ENCODE measurements at places on chromosomes 11 and 22.

- DNase-seq, result no peak
Observed at GRCh38 chr22:48825802-48826520, 1001.7 kb downstream of the BRD1 start.

GRCh38 chr11:113189909-113190667 is 124.3 kb upstream of the TTC12 start:
- no peak for DNase-seq

DNA sequence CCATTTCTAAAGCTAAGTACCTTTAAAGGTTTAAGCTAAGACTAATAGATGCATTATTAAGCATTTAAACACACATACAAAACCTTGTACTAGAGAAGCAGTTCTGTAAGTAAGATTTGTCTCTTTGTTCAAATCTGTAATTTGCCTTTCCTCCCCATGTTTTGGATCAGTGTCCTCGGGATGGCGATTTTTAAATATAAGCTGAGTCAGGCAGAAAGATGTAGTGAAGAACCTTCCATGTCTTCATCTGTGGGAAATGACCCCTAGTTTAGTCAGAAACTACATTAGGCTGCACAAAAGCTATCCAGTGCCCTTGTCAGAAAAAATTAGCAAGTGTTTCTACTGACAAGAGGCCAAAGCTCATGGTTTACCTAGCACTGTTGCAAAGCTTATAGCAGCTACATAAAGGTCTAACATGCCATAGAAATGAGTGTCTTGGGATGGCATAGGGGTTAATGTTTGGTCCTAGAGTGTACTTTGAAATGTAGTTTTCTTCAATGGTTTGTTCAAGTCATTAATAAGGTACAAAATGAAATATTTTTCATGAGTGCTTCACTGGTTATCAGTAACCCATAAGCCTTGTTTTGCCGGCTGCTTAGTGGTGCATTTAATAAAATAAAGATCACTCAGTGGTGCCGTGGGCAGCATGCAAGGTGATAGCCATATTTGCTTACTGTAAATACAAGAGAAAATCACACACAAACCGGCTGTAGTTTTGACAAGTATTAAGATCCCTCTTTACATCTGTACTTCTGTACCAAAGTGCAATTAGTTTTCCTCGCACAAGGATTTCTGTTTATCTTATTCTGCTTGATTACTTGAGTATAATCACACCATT is 139.8 kb downstream of the ELP4 start:
- DNase-seq, result no peak

- DNase-seq, result no peak
Observed at GRCh38 chr11:106242718-106243415, 165.4 kb downstream of the AASDHPPT start.

GRCh38 chr11:20536784-20537183 is 62.6 kb upstream of the SLC6A5 start:
- DNase-seq, result no peak

GRCh38 chr11:132802947-132803346 is 729.4 kb downstream of the OPCML start:
- DNase-seq, result no peak

GRCh38 chr22:33163815-33164214 is 105.6 kb upstream of the SYN3 start:
- no peak for DNase-seq

DNA sequence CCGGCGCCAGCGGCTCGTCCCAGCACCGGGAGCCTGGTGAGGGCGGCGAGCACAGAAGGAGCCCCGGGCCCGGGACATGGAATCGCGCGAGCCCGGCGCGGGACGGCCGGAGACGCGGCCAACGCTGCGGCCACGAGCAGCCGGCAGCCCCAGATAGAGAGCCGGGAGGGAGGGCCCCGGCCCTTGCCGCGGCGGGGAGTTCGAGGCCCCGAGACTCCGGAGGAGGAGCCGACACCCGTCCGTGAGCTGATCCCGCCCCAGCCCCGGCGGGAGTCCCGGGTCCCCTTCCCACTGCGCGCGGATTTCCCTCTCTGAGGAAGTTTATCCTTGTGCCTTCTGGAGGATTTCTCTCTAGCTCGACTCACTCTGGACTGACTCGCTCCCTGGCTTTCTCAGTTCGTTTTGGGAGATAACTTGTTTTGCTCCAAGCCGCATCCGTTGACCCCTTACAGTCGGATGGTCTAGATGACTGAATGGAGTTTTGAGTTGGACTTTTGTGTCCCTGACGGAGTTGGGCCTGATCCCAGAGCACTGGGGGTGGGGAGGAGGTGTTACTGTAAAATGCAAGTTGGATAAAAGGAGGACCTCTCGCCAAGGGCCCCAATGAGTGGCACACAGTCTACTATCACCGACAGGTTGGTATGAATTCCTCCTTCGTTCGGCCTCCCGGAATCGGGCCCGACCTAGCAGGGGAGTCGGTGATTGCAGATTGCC is 585 bp downstream of the ARHGEF12 start:
- DNase-seq, result no peak

DNA sequence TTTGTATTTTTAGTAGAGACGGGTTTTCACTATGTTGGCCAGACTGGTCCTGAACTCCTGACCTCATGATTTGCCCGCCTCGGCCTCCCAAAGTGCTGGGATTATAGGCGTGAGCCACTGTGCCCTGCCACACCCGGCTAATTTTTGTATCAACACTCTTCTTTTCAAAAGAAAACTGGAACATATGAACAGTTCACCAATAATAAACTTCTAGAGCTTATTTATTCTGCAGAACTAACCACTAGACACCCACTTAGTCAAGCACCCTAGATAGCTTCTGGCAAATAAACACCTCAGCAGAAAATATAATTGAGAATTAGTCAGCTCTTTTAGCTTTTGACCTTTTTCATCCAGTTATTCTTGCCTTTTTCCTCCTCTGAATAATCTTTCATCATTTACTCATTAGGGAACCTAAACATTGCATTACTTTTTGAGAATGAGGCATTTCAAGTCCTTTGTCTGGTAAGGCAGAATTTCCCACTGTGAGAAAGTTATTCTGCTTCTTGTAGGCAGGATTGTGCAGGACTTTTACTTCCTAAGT is 27.3 kb upstream of the TMEM41B start:
- no peak for DNase-seq

GRCh38 chr11:25183411-25183810 is 686.6 kb downstream of the LUZP2 start:
- no peak for DNase-seq

- no peak for DNase-seq
Observed at GRCh38 chr11:75554258-75555022, 7.6 kb upstream of the SERPINH1 start.

- no peak for DNase-seq
Observed at GRCh38 chr11:116051494-116051893, 547.3 kb upstream of the CADM1 start.

DNA sequence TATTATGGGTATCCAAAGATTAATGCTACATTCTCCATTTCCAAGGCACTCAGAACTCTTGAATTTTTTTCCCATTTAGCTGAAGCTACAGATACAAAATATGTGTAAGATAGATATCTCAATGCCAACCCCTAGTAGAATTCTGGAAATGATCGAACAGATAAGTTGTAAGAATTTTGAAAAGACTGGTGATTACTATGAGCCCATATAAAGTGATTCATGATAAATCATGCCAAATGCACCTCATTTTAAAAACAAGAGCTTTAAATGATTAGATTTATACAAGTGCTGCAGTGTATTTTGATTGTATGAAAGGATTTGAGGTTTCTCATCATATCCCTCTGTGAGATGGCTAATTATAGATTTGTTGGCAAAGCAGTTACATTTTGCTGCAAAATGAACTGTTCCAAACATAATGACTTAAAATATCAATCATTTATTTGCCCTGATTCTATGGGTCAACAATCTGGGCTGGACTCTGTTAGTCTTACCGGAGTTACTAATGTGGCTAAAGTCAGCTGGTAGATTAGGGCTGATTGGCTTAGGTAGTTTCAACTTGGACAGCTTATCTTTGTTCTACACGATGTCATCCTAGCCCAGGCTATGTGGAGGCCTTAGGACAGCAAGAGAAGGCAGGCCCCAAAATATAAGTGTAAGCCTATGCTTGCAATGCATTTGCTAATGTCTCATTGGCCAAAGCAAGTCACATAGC is 3.4 kb downstream of the OR10V1 start:
- DNase-seq, result no peak

- no peak for DNase-seq
Observed at GRCh38 chr11:115819014-115819413, 314.8 kb upstream of the CADM1 start.

DNA sequence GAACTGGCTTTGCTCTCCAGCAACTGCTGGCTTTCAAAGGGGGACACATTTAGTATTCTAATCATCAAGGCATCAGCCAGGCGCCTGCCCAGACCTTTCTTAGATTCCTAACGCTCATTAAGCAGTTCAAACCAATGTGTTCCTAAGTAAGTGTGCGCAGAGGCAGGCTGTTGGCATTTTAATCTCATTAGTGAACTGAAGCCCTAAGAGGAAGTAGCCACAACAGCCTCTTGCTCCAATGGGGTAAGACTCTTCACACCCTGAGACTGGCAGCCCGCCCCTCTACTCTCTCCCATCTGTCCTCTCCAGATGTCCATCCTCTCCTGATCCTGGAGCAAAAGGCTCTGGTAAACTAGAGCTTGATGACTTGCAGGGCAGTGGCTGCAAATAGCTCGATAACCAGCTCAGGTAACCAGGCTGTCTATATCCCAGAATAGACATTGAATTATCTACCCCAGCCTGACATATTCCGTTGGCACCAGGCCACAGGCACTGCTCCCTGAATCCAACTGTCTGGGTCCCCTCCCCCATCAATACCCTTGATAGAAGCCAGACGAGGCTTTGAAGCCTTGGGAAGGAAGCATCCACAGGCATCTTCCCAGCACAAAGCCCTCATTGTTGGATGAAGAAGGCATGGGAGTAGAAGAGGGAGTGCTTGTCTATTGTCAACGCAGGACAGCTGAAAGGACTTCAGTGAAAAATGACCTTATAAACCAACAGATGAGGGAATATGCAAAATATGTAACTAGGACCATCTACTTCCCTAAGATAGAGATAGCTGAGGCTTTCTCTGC is 321.1 kb downstream of the TENM4 start:
- DNase-seq, result no peak

- DNase-seq, result no peak
Observed at GRCh38 chr11:47259232-47259977, 1.6 kb downstream of the NR1H3 start.

GRCh38 chr11:133206313-133207005 is 325.8 kb downstream of the OPCML start:
- no peak for DNase-seq

DNA sequence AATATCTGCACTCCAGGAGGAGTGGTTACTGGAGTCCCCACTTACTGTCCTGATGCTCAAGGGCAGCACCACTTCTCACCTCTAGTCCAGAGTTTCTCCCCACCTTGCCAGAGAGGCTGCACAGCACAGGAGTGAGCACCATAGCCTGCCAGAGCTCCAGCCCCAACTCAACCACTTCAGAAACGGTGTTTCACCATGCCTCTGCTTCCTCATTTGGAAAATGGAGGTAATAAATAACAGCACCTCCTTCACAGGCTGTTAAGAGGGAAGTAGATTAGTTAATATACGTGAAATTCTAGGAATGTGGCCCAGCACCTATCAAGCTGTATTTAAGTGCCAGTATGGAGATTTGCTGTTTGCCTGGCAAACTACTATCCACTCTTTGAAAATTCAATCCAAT is 63.0 kb downstream of the GALNT18 start:
- no peak for DNase-seq

DNA sequence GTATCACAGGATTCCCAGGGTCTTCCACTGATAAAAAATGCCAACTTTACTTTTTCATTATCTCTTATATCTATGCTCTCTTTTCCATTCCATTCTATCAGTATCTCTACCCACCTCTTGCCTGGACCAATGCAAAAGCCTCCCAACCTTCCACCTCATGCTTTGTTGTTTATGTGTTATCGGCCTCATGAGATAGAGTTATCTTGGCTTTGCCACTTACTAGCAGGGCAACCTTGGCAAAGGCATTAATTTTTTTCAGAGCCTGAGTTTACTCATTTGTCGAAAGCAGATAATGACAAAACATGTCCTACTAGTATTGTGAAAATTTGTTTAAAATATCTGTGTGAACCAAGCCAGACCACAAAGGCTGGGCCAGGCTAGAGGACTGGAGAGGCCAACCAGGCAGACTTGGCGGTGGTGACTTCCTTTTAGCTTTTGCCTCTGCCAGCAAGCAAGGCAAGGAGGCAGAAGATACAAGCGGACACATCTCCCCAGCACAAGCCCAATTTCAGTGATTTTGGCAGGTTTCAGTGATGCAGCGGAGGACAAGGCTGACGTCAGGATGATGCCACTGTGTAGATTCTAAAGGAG is 106.9 kb downstream of the ADAMTS15 start:
- no peak for DNase-seq
